ENCODE measurements at places on chromosomes 5 and 9.

DNA sequence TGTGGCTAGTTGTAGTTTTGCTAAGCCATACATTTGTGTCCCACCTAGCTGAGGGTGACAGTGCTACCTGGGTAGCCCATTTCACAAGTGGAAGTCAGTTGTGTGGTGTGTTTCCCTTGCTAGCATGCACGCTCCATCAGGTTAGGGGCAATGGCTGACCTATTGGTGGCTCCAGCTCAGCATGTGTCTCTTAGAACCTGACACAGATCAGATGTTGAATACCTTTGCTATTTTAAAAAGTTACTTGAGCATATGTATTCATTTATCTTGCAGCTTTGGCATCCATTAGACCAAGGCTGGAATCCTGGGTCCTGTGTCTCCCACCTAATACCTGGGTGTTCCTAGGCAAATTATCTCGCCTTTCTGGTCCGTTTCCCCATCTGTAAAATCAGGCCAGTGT is 44.8 kb downstream of the ZNF618 start:
- DNase-seq: no peak

GRCh38 chr5:33343676-33344327 is 97.0 kb upstream of the TARS1 start:
- no peak for DNase-seq

DNA sequence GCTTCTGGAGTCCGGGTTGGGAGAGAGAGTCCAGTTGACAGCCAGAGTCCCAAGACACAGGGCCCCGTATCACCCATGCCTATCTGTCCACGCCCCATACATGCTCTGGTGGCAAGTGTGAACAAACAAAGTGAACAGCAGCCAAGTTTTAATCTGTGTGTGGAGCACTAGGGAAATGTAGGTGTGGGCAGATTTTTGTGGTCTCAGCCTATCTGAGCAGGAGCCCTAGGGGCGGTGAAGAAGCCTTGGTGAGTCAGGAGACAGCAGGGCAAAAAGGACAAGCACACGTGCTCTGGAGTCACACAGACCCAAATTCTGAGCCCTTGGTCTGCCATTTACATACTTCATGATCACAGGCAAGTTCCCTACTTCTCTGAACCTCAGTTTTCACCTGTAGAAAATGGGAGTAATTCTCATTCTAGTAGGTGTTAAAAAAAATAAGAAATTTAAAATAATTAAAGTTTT is 23.2 kb downstream of the EGR1 start:
- no peak for DNase-seq

DNA sequence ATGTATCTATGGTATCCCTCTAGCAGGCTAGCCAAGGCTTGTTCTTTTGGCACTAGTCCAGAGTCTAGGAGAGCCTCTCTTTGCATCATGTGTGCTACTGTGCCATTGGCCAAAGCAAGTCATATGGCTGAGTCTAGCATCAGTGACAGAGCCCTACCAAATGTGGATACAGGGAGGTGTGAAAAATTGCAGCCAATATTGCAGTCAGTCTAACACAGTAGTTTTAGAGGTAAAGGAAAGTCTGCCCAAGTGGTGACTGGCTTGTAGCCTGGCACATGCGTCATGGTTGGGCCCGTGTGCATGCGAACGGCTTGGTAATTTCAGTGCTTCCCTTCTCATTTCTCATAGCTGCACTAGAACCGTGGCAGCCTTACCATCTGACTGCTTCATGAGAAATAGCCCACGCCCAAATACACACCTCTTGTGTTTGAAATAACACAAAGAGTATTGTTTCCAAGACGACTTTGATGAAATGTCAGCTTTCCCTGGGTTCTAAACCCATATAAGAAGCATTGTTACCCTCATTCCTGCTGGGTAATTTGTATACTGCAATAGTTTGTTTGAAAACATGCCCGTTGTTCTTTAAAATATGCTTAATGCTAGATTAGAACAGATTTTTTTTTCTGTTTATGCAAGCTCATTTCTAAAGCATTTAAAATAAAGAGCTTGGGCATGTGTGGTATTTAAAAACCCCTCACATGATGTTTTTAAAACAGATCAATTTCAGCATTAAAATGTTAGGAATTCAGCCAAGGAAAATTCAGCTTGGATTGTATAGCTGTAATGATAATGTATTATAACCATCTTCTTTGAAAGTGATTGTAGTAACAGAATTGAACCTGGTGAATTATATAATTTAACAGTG is 113.2 kb downstream of the TLE4 start:
- no peak for DNase-seq

GRCh38 chr5:159463590-159464321 is 133.5 kb upstream of the IL12B start:
- DNase-seq: no peak

- no peak for DNase-seq
Measured at GRCh38 chr9:13728917-13729811, 449.7 kb upstream of the MPDZ start.

DNA sequence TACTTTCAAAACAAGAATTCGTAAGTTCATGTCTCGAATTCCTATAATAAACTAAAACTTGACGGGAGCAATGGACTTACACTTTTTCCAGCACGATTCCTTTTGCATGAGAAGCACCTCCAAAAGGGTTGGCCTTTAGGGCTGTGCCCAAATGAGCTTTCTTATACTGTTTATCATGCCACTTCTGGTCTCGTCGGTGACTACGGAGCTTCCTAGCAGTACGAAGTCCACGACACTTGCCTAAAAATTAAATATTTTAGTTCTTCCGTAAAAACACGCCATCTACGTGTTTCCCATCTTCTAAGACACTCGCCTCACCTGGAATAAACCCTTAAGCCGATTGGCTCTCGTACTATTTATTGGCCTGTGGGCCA is 554 bp downstream of the RPS23 start:
- no peak for DNase-seq

DNA sequence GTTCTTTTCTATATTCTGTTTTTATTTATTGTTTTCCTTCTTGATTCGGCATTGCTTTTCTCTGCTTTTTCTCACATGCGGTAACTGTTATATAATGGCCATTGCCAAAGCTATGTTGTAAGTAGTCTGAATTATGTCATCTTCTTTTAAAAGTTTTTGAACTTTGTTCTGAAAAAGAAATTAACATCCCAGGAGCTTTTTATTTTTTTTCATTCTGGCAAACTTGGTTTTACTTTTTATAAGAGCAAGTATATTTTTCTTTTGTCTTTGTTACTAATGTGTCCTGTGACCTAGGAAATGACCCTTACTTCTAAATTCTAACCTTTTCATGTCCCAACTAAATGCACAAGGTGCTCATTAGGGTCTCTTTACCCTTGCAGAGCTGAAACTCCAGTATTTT is 26.7 kb upstream of the IZUMO3 start:
- no peak for DNase-seq
